ENCODE measurements at places on chromosomes 7 and 10. TPM values are rescaled to one million over a fixed set of nuclear protein-coding genes. Genes with fewer than 3 reads are reported as not detected.

The ASB4 gene
- total RNA-seq: not detected

GRCh38 chr7:29495653-29496052 is 68.0 kb upstream of the PRR15 start:
- DNase-seq: no peak
- H3K36me3 ChIP-seq: no peaks in the 10 kb centered on the region
- H3K4me3 ChIP-seq: no peak overlapping the region
- H3K4me1 ChIP-seq: peaks cover 42% of the 10 kb centered on the region
- H3K27me3 ChIP-seq: no peaks in the 10 kb centered on the region
- no peak overlapping the region for H3K27ac ChIP-seq

The PVRIG gene
- not detected for total RNA-seq

- peaks cover 26% of the 10 kb centered on the region for H3K4me1 ChIP-seq
- no peaks in the 10 kb centered on the region for H3K27me3 ChIP-seq
- peaks cover 6% of the 10 kb centered on the region for H3K36me3 ChIP-seq
- peak overlapping the region; percentile 93 for H3K27ac ChIP-seq
These were observed 54.7 kb upstream of the CCAR1 start for GRCh38 chr10:68666280-68666760.

- no peaks in the 10 kb centered on the region for H3K4me1 ChIP-seq
- no peak overlapping the region for H3K27ac ChIP-seq
- DNase-seq: no peak
- H3K27me3 ChIP-seq: peaks cover 13% of the 10 kb centered on the region
These were observed 79.1 kb upstream of the HECW1 start for GRCh38 chr7:43033369-43033768.

- no peak overlapping the region for H3K4me3 ChIP-seq
- DNase-seq: no peak
These were observed 171.2 kb downstream of the PRKAG2 start for GRCh38 chr7:151705636-151706276.

- peaks cover 4% of the 10 kb centered on the region for H3K36me3 ChIP-seq
- peaks cover 2% of the 10 kb centered on the region for H3K27me3 ChIP-seq
- DNase-seq: no peak
- peaks cover 25% of the 10 kb centered on the region for H3K4me1 ChIP-seq
- H3K4me3 ChIP-seq: no peak overlapping the region
- no peak overlapping the region for H3K27ac ChIP-seq
These were observed 638.5 kb downstream of the PHTF2 start for GRCh38 chr7:78437118-78437517.

GRCh38 chr10:26690731-26691475 is 6.6 kb upstream of the PDSS1 start:
- DNase-seq: no peak
- no peak overlapping the region for H3K27ac ChIP-seq
- peaks cover 33% of the 10 kb centered on the region for H3K27me3 ChIP-seq
- no peak overlapping the region for H3K4me3 ChIP-seq
- H3K36me3 ChIP-seq: no peaks in the 10 kb centered on the region

DNA sequence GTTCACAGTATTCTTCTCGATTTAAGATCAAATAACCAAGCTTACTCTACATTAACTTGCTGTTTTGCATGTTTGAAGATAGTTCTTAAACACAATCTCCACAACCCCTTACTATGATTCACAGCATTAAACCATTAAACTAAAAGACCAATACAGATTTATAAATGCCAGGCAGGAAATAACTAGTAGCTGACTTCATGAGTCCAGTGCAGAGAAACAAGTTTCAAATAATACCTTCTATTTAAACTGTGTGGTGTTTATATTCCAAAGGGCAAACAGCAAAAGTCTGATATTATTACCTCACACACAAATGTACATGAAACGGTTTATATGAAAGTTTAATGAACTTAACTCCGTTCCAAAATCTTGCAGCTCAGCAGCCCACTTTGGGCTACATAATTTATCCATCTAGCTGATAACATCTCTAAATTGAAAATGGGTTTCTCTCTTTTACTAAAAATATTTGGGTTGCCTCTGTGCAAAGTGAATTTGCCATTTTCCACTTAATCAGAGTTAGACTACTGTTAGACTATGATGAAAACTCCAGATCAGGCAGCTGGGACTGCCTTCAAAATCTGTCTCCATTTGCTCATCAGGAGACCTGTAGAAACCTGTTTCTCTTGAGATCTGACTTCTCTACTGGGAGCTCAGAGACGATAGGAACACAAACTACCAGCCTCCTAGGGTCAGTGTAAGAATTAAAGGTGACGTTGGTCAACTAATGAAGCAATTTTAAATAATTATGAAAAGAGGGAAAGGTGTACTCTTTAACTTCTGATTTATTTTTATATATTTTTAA is 287.3 kb downstream of the FZD1 start:
- H3K36me3 ChIP-seq: no peaks in the 10 kb centered on the region
- H3K27me3 ChIP-seq: no peaks in the 10 kb centered on the region
- no peak overlapping the region for H3K27ac ChIP-seq
- no peak overlapping the region for H3K4me3 ChIP-seq
- no peak for DNase-seq
- peaks cover 14% of the 10 kb centered on the region for H3K4me1 ChIP-seq

DNA sequence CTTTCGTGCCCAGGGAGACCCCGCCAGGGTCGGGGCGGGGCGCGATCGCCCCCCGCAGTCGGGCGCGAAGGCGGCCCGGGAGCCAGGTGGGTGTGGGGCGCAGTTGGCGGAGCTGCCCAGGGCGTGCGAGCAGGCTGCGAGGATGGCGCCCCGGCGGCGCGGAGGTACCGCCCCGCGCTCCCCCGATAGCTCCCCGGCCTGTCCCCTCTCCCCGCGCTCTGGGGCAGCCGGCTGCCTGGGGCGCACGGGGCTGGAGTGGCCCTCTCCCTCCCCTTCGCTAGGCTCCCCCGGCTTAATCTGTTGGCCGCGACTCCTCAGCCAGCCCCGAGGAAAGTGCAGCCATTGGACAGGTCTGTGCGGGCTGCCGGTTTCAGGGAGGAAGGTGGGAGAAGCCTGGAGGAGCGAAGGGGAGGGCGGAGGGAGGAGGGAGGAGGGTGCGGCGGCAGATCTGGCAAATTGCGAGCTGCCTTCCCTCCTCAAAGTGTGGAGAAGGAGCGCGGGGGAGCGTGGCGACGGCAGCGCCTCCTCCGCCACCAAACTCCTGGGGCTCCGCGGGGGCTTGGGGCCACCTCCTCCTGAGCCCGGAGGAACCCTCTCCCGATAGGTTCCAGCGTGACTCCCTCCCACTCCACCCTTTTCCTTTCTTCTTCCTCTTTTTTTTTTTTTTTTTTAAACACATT is 361 bp upstream of the PLXDC2 start:
- no peaks in the 10 kb centered on the region for H3K27me3 ChIP-seq
- peak; percentile 95 for DNase-seq
- peaks cover 2% of the 10 kb centered on the region for H3K36me3 ChIP-seq
- peaks cover 55% of the 10 kb centered on the region for H3K4me1 ChIP-seq
- H3K4me3 ChIP-seq: peak overlapping the region; percentile 98
- peak overlapping the region; percentile 97 for H3K27ac ChIP-seq

- H3K4me1 ChIP-seq: peaks cover 25% of the 10 kb centered on the region
- H3K27ac ChIP-seq: peak overlapping the region; percentile 94
- no peak for DNase-seq
- H3K27me3 ChIP-seq: no peaks in the 10 kb centered on the region
- H3K4me3 ChIP-seq: peak overlapping the region; percentile 71
These were observed 2.6 kb downstream of the PGAM1 start for GRCh38 chr10:97428572-97428981.

GRCh38 chr10:91034494-91035159 is 113.7 kb upstream of the ANKRD1 start:
- H3K27me3 ChIP-seq: no peaks in the 10 kb centered on the region
- no peaks in the 10 kb centered on the region for H3K36me3 ChIP-seq
- peak overlapping the region; percentile 73 for H3K27ac ChIP-seq
- DNase-seq: no peak

The HGF gene
- 3.4 TPM for total RNA-seq

- H3K4me3 ChIP-seq: no peak overlapping the region
- DNase-seq: no peak
- no peaks in the 10 kb centered on the region for H3K27me3 ChIP-seq
- H3K36me3 ChIP-seq: no peaks in the 10 kb centered on the region
- peaks cover 14% of the 10 kb centered on the region for H3K4me1 ChIP-seq
- no peak overlapping the region for H3K27ac ChIP-seq
These were observed 140.6 kb downstream of the ALOX5 start for GRCh38 chr10:45514291-45515270.

The NKX1-2 gene
- not detected for total RNA-seq

The ZNF722 gene
- not detected for total RNA-seq

DNA sequence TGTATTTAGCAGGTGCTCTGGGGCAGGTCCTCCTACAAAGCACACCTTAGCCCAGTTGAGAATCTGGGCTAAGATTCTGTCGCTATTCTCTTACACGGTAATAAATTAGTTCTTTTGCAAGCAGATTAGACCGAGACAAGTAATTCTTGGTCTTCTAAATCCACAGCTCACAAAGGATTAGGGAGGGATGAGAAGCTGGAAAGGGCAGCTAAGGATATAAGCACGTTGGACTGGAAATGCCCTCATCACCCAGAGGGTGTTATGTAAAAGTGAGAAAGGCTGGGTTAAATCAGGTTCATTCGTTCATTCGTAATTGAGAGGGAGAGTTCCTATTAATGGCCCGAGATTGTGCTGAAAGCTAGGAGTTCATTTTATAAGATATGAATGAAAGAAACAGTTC is 41.8 kb downstream of the PFKFB3 start:
- H3K4me1 ChIP-seq: peaks cover 30% of the 10 kb centered on the region
- no peaks in the 10 kb centered on the region for H3K27me3 ChIP-seq
- no peak for DNase-seq
- peaks cover 2% of the 10 kb centered on the region for H3K36me3 ChIP-seq

- H3K4me3 ChIP-seq: no peak overlapping the region
- H3K4me1 ChIP-seq: peaks cover 10% of the 10 kb centered on the region
- no peaks in the 10 kb centered on the region for H3K36me3 ChIP-seq
- peaks cover 4% of the 10 kb centered on the region for H3K27me3 ChIP-seq
- peak; percentile 81 for DNase-seq
These were observed 36.2 kb upstream of the RET start for GRCh38 chr10:43040482-43041256.

DNA sequence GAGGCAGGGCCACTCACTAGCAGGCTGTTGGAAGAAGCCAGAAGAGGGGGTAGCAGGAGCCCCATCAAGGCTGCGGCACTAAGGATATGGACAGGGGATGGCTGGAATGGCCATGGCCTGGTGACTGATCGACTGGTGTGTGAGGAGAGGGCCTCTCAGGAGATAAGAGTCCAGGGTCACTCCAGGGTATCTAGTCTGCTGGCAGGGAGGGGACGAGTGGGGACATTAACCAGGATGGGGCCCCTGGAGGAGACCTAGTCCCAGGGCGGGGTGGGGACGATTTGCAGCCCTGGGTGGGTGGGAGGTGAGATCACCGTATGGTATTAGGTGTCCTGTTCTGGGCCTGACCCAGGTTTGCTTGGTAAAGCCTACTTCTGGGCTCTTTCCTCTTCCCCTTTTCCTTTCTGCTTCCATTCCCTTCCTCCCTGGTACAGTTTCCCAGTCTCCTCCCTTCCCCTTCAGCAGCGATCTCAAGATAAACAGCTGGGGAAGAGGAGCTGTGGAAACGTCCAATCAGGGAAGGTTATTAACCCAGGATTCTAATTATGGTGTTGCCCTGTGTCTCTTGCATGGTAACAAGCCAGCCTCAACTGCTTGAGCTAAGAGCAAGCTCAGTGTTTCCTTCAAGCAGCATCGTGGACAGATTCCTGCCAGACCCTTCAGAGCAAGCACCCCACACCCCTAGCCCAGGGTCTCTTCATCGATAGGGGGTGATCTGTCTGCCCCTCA is 233.2 kb downstream of the RPS24 start:
- peak; percentile 33 for DNase-seq
- H3K4me3 ChIP-seq: no peak overlapping the region

The RNLS gene
- 5.1 TPM for total RNA-seq

The ZNF32 gene
- total RNA-seq: 41.1 TPM

- H3K36me3 ChIP-seq: no peaks in the 10 kb centered on the region
- H3K4me3 ChIP-seq: no peak overlapping the region
- H3K4me1 ChIP-seq: no peaks in the 10 kb centered on the region
- no peak for DNase-seq
- no peak overlapping the region for H3K27ac ChIP-seq
These were observed 36.3 kb upstream of the ANTXRL start for GRCh38 chr10:46250481-46250880.

The SCIN gene
- 0.65 TPM for total RNA-seq

DNA sequence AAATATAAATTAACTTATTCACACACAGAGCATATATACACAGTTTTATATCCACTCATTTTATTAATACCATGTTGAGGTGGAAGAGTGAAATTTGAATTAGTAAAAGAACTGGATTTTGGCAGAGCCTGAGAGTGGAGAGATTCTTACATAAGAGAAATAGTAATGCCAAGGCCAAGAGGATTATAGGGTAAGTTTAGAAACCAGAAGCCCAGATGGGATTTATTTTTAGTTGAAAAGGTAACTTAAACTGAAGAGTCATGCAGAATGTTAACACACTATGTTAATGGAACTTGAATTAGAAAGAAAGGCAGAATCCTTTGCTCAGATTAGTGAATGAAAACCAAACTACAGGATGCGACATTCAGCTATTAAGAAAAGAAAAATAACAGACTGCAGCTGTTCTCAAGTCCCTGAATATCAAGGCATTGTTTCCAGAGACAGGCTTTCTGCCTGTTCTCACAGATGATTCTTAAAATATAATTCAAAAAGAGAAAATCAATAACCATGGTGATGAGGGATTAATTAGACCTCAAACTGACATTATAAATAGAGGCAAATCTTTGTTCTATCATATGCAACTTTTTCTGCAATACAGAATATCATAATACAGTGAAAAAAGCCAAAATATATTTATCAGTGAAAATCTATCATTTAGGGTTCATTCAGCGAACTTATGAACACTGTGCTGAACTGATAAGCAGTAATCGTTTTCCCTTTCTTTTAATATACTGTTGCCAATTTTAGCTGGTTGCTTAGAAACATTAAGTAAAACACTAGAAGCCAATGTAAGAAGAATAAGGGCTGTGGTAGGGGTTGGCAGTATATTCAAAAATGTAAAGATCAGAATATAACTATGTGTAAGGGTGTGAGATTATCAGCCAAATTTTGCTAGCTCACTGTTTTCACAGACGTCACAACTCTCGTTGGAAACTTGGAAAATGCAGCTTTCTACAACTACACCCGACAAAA is 34.4 kb downstream of the HECTD2 start:
- H3K4me1 ChIP-seq: peaks cover 10% of the 10 kb centered on the region
- peak overlapping the region; percentile 2 for H3K27ac ChIP-seq
- H3K36me3 ChIP-seq: peaks cover 27% of the 10 kb centered on the region
- H3K4me3 ChIP-seq: no peak overlapping the region
- no peaks in the 10 kb centered on the region for H3K27me3 ChIP-seq

The BBIP1 gene
- total RNA-seq: 22.2 TPM

The PNLIPRP1 gene
- not detected for total RNA-seq

- H3K27ac ChIP-seq: no peak overlapping the region
- H3K4me3 ChIP-seq: no peak overlapping the region
- peaks cover 5% of the 10 kb centered on the region for H3K4me1 ChIP-seq
- DNase-seq: no peak
- H3K36me3 ChIP-seq: no peaks in the 10 kb centered on the region
These were observed 80.2 kb downstream of the VWDE start for GRCh38 chr7:12323415-12323814.

The MBL2 gene
- not detected for total RNA-seq

All from chondrocyte (in vitro differentiated cells).